Foreskin keratinocyte (primary cell): ENCODE measurements at places on chromosomes 12 and 14.

DNA sequence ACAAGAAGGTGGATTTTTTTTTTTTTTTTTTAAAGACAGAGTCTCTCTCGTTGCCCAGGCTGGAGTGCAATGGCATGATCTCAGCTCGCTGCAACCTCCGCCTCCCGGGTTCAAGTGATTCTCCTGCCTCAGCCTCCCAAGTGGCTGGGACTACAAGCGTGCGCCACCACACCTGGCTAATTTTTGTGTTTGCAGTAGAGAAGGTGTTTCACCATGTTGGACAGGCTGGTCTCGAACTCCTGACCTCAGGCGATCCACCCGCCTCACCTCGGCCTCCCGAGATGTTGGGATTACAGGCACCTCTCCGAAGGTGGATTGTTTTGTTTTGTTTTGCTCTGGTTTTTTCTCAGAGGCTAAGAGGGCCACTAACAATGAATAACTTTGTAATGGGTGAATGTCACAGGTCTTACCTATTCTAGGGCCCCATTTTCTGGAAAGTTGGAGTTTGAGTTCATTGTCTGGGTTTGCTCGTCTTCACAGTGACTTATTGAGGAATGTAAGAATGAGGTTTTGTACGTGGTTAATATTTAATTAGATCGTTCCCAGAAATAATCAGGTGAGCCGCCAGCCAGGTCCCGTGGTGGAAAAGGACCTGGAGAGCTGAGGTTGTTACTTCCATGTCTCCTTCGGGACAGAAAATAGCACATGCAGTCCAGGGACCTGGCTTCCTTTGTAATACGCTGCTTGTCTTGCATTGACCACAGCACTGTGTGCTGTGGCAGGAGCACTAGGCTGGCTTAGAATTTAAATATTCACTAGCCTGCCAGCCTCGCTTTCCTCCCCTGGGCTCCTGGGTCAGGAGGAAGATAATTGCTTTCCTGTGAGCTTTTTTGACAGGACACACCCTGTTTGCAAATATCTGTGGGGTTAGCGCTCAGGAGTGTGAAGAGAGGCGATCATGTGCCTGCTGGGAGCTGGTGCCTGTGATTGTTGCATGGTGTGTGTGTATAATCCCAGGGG is 2.3 kb downstream of the HIP1R start:
- DNase-seq: no peak

- no peak for DNase-seq
Observed at GRCh38 chr12:87806310-87806709, 222.9 kb downstream of the C12orf50 start.

DNA sequence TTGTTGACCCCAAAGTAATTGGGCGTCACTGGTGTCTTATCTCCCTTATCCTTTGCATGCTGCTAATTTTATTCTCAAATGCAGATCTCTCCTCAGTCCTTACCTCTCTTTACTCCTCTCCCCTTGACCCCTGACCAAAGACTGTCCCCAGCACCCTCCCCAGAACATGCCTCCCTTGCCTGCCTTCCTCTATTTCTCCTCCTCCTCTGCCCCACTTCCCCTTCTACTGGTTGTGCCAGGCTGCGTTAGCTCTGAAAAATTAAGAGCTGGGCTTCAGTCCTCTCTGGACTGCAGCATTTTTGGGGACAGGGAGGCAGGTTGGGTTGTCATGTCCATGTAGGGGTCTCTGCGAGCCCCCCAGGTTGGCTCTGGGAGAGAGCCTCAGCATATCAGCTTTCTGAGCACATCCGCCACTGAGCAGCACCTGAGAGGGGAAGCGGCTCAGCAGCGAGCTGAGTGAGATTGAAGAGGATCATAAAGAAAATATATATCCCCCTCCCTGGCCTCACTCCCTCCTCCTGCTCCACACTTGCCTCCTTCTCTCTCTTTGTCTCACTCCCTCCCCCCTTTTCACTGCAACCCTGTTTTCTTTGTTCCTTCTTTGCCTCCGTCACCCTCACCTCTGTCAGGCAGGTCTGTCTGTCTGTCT is 6.4 kb upstream of the CISTR start:
- DNase-seq: no peak

GRCh38 chr14:92830902-92831301 is 36.8 kb downstream of the GOLGA5 start:
- no peak for DNase-seq

DNA sequence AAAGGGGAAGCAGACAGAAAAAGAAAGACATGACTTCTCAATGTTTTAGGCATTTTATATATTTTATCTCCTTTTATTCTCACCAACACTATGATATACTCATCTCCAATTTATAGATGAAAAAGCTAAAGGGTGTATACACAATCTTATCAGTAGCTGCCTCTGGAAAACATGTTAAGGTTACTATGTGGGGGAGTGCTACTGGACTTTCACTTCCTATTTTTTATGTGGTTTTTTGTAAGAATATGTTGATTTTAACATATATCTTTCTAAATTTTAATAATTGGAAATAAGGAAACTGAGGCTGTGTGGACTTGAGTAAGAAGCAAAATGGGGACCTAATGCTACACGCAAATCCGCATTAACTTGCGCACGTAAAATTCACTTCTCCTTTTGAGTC is 99.6 kb upstream of the PDE3A start:
- DNase-seq: no peak

DNA sequence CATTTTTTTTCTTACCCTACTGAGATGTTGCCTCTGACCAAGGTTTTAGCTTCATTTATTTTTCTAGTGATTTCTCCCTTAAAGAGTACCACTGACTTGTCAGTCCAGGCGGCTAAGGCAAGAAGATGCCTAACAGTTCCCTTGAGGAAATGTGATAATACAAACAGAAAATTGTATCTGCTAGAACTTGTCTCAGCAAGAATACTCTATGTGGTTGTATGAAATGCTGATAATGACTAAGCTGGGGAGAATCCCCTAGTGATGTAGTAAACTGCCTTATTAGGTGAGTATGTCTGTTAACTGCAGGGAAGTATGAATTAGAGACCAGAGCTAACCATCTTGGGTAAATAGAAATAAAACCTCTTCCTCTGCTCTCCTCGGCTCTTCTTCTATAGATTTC is 6.7 kb downstream of the C12orf54 start:
- peak; percentile 98 for DNase-seq

- no peak for DNase-seq
Observed at GRCh38 chr14:90489306-90489705, 92.5 kb downstream of the CALM1 start.

DNA sequence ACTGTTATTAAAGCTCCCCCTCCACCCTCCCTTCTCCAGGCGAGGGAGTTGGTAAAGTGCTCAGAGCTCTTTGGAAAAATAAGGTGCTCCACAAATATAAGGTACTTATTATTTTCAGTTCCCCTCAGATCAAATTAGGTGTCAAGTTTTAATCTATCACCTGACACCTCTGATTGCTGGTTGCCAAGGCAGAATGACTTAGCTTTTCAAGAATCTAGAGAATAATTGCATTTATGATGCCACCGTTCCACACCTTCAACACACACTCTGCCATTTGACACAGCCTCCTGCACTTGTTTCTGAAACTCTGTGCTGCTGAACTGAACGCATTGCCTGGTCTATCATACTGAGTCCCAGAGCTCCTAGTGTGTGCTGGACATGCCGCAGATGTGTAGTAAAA is 128.6 kb downstream of the CRACR2A start:
- DNase-seq: no peak

- no peak for DNase-seq
Observed at GRCh38 chr14:105023791-105024480, 3.1 kb upstream of the CDCA4 start.

DNA sequence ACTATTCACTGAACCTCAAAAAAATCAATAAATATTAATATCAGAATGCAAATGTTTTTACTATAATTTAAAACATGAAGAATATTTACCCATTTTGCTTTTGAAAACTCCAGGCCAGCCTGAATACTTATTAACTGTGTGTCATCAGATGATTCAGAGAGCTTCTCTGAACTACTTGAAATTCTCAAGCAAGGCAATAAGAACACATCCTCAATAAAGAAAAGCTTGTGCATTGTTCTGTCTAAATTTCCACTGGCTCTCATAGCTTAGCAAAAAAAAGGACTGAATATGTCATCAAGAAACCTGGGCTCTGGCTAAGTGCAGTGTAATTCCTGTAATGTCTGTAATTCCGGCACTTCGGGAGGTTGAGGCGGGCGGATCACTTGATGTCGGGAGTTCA is 194.1 kb downstream of the BTG1 start:
- DNase-seq: no peak

- DNase-seq: no peak
Observed at GRCh38 chr12:76563061-76563460, 3.5 kb upstream of the OSBPL8 start.

DNA sequence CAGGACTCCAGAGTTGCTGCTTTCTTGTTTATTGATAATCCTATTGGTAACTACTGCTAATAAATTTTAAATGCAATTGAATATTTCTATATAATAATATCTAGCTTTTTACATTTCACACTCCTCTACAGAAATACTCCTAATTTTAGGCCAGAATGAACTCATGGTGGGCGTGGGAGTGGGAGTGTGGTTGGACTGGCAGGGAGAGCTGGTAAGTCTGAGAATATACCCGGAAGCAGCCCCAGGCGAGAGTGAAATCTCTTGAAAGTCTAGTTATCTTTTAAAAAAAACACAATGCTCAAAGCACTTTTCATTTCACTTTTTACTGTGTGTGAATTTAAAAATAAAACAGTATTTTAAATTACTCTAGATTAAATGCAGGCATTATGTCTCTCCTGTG is 4.7 kb downstream of the TMEM263 start:
- no peak for DNase-seq

DNA sequence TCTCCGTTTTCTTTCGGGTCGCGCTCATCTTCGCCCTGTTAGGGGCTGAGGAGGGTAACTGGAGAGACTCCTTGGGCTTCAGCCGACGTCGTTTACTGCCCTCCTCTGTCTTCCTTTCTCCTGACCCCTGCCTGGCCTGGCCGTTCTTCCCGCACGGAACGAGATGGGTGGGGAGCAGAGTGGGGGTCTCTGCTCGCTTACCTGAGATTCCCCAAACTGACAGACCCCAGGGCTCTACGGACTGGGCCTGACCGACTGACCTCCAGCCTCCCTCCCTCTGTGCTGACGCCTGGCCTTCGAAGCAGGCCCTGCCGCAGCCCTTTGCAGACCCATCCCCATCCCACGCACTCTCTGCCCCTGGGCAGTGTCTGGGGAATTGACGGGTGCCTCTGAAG is 439 bp downstream of the GOLGA5 start:
- no peak for DNase-seq

- no peak for DNase-seq
Observed at GRCh38 chr12:15854916-15855315, 27.3 kb upstream of the STRAP start.

DNA sequence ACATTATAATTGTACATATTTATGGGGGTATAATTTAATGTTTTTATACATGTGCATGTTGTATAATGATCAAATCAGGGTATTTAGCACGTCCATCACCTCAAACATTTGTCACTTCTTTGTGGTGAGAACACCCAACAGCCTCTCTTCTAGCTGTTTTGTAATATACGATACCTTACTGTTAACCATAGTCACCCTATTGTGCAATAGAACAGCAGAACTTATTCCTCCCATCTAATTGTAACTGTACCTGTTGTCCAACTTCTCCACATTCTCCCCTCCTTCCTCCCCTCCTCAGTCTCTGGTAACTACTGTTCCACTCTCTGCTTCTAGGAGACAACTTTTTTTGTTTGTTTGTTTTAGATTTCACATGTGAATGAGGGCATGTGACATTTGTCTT is 197.0 kb upstream of the PKP2 start:
- no peak for DNase-seq

DNA sequence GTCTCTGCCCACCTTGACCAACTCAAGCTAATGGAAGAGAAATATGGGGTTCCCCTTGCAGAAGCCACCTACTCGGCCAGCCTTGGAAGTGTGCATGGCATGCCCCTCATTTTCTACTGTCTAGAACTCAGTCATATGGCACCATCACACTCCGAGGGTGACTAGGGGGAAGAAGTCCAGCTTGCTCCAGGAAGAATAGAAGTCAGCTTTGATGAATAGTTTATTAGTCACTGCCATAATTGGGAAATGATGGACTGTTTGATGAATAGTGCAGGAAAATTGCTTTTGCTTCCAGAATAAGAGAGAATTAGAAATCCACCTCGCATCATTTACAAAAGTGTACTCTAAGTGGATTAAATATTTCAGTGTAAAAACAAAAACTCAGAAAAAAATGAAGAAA is 1030.6 kb downstream of the VRK1 start:
- DNase-seq: peak; percentile 63

DNA sequence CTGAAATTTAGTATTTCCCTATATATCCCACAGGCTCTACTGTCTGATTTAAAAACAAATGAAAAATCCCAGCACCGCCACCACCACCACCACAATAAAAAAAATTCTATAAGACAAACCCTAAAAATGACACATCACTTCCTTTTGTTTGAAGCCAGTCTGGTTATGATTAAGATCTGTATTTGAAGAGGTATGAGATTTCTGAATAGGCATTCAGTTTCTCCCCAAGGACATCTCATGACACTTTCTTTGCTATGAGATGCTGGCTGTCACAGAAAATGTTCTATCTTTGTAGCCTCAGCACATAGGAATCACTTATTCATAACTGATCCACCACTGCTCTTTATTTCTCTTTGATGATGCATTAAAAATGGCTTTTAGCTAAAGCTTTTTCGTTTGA is 1071.0 kb downstream of the SLC6A15 start:
- DNase-seq: peak; percentile 28

- DNase-seq: no peak
Observed at GRCh38 chr12:128617304-128617833, 206.4 kb downstream of the SLC15A4 start.

GRCh38 chr12:57939291-57939690 is 2.1 kb upstream of the ATP23 start:
- DNase-seq: peak; percentile 13

DNA sequence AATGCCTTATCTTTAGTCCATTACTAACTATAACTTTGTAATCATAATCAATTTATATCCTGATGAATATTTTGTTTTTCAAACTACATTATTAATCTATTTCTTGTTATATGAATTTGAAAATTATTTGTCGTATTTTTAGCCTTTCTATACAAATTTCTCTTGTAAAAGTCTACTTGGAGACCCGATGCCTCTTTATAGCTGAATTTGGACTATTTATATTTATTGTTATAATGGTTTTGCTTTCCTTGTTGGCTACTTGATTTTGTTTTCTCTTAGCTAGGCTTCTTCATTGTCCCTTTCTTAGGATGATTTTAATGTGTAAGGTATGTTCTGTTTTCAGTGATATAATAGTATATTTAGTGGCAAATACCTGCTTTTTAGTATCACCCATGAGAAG is 89.5 kb upstream of the RFLNA start:
- no peak for DNase-seq
